ENCODE measurements at places on chromosomes 2 and 18.

GRCh38 chr2:196849895-196850294 is 40.7 kb upstream of the C2orf66 start:
- DNase-seq = peak; percentile 14

- DNase-seq = no peak
Observed at GRCh38 chr2:4483050-4483449, 779.7 kb downstream of the DCDC2C start.

- no peak for DNase-seq
Observed at GRCh38 chr18:34773961-34774766, 64.1 kb downstream of the DTNA start.

DNA sequence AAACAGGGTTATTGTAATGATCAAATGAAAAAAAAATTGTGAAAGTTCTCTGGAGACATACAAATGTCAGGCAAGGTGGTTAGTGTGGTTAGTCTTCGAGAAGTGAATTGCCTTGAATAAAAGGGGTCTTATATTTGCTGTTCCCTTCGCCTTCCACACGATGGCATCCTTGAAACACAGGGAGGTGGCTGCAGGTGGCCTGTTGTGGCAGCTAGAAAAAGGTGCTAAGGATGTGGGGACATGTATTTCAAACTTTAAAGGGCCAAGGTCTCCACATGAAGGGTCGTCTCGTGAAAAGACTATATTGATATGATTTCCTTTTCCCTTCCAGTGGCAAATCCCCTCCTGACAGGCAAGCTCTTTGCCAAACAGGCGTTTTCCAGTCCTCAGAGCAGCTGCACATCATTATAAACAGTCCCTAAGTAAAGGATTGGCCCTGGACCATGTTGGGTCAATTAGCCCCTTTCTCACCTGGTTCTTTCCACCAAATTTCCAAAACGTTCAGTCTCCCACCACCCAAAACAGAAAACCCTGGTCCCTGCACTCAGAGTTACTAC is 68.5 kb downstream of the COPS8 start:
- DNase-seq = peak; percentile 50

DNA sequence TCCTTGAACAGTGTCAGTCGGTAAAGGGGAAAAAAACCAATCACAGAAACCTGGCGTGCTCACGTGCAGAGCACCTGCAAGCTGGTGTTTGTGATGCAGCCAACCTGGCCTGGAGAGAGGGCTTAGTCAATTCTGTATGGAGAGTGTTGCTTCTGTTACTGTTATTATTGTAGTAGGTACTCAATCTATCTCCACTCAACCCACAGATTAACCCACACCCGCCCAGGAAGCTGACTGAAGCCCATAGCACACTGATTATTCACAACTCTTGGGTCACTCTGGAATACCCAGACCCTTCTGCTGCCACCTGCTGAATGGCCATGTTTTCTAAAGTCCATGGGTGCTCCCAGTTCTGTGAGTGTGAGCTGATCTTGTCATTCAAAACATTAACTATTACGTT is 53.9 kb downstream of the TNFRSF11A start:
- no peak for DNase-seq

- no peak for DNase-seq
Observed at GRCh38 chr2:150878356-150878755, 383.3 kb downstream of the RBM43 start.

DNA sequence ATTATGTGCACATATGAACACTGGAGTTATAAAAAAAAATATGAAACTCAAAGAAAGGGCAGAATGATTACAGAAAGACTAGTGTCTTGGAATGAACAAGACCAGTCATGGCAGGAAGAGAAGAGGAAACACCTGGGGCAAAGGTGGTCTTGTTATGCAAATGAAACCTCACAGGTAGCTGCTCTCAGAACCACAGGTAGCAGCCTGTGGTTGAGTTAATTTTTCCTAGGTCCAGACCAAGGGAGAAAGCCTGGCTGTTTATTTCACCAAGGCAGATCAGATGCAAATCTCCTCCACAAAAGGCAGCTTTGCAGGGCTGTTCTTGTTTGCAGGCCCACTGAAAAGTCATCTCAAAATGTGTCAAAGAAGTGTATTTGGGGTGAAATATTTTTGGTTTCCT is 785.8 kb downstream of the RNF144A start:
- peak; percentile 66 for DNase-seq

DNA sequence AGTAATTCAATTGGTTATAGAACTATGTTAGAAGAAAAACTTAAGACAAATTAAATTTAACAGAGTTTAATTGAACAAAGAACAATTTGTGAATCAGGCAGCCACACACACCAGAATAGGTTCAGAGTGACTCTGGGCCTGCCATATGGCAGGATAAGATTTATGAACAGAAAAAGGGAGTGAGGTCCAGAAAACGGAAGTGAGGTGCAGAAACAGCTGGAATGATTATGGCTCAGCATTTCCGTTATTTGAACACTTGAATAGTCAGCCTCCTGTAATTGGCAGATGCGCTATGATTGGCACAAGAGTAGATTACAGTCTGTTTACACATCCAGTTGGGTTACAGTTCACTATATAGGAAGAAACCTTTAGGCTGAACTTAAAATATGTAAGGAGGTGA is 99.0 kb downstream of the MBD2 start:
- no peak for DNase-seq

DNA sequence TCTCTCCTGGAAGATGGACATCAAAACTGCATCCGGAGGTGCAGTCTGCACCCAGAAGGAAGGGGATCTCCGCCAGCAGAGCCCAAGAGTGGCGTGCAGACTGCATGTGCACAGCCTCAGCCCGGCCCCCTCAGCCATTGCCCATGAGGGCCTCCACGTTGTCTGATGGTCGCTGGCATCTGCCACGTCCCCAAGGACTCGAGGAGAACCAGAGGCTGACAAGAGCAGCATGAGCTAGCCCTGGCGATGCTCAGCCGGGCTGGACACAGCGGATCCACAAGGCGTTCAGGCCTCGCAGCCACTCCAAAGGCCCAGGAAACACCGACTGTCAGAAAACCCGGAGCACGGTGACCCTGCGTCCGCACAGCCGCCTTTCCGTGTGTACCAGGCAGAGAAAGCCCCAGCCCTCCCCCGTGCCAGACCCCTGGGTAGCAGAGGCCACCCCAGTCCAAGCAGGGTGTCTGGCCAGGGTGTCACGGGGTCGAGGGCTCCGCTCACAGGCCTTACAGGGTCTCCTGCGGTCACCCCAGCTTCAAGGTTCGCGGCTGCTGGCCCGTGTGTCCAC is 48.3 kb downstream of the SLC66A2 start:
- DNase-seq = no peak

GRCh38 chr18:76996429-76996828 is 136.2 kb downstream of the MBP start:
- no peak for DNase-seq

DNA sequence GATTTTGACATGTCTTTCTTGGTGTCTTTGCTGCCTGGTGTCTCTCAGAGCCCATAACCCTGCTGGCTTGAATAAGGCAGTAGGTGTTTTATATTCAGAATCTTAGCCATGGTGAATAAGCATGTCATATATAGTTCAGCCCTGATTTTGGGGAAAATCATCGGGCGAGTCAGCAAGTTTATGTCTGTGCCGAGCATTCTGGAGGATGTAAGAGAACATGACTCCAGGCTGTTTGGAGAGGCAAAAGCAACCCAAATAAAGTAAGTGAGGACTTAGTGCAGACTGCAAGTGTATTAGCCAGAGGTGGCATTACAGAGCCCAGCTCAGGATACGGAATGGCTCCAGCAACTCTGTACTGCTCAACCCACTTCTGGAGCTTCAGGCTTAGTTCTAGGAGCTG is 50.3 kb downstream of the TCF7L1 start:
- DNase-seq = no peak

- no peak for DNase-seq
Observed at GRCh38 chr2:1268034-1268433, 145.2 kb upstream of the TPO start.

GRCh38 chr18:61882296-61883004 is 10.4 kb downstream of the RNF152 start:
- peak; percentile 25 for DNase-seq

DNA sequence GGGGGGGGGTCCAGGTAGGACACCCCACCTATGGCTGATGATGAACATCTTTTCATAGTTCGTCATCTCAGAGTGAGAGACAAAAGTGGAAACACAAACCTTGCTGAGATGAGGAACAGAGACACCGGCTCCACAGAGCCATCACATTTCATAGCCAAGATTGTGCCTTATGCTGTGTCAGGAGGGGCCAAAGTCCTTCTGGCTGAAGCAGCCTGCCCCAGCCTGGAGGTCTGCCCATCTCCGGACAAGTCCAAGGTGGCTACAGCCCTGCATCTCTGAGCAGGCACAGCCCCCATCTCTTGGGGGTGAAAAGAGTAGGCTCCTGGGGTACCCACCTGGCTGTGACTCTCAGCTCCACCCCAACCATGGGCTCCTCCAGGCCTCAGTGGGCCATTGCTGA is 70.3 kb downstream of the ZBTB7C start:
- no peak for DNase-seq

DNA sequence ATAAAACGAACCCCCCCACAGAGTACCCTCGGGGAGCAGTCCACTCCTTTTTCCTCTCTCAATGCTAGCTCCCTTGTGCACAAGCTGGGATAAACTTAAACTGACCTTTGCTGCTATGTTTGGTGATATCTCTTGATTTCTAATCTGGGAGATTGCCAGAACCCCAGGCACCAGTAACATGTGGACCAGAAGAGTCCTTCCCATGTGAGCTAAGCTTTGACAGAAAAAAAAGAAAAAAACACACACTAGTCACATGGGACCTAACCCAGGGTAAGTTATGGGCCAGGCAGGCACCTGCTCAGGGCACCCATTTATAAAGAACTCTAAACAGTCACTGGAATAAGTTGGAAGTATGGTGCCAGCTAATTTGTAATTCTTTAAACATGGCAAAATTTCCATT is 242.6 kb downstream of the EN1 start:
- DNase-seq = no peak

DNA sequence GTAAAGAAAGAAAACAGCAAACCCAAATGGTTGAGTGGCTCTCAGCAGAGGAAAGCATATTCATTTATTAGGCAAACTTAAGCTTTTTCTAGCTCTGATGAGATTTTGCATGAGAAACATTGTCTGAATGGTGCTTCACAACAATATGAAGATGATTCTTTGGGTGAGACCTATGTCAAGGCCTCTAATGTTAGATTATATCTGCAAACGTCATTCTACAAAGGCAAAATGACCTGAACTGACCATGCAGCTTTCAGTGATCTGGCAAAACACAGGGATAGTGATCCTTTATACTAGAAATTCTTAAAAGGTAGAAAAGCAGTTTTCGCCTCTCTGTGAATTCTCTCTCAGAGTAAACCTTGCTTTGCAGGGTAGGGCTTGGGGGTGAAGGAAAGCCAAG is 11.7 kb downstream of the RHBDD1 start:
- no peak for DNase-seq

DNA sequence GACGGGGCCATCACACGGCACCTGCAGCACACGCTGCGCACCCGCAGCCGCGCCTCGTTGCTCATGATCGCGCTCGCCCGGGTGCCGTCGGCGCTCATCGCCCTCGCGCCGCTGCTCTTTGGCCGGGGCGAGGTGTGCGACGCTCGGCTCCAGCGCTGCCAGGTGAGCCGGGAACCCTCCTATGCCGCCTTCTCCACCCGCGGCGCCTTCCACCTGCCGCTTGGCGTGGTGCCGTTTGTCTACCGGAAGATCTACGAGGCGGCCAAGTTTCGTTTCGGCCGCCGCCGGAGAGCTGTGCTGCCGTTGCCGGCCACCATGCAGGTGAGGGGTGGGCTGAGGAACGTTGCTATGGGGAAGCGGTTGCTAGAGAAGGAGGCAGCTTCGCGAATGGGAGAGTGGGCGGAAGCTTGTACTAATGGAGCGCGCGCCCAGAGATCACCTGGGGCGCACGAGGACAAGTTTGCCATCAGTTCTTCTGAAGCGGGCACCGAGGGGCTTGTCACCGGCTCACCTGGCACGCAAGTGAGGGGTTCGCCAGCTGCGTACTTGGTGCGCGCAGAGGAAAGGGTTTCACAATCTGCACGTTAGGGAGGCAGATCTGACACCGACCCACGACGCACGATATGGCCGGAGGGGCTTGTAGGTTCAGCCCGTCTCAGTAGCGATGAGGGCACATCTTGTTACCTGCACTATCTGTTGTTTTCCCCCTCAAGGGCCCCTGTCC is 45.6 kb downstream of the DDX18 start:
- DNase-seq = peak; percentile 26

- no peak for DNase-seq
Observed at GRCh38 chr2:133213651-133214050, 354.6 kb downstream of the NCKAP5 start.

GRCh38 chr18:73462092-73462491 is 594.3 kb upstream of the NETO1 start:
- no peak for DNase-seq

GRCh38 chr2:145740302-145740701 is 1220.4 kb upstream of the ZEB2 start:
- DNase-seq = no peak

GRCh38 chr2:230412371-230412711 is 3.7 kb upstream of the SP100 start:
- no peak for DNase-seq

DNA sequence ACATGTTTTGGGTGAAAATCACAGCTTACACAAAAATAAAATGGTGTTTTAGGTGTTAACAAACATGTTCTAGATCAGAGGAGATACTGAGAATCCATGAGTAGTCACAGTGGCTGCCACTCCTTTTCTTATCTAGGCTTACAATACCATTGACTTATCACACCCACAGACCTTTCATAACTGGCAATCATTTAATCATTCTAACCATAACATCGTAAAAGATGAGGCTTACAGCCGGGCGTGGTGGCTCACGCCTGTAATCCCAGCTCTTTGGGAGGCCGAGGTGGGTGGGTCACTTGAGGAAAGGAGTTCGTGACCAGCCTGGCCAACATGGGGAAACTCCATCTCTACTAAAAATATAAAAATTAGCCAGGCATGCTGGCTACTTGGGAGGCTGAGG is 18.8 kb upstream of the SERPINB5 start:
- no peak for DNase-seq

GRCh38 chr2:218028562-218029348 is 26.0 kb upstream of the TNS1 start:
- DNase-seq = no peak

GRCh38 chr2:234977228-234977679 is 25.4 kb downstream of the SH3BP4 start:
- DNase-seq = no peak

- DNase-seq = no peak
Observed at GRCh38 chr18:13568443-13569392, 157.6 kb downstream of the FAM210A start.

GRCh38 chr2:196956069-196956468 is 29.6 kb upstream of the PGAP1 start:
- DNase-seq = no peak

DNA sequence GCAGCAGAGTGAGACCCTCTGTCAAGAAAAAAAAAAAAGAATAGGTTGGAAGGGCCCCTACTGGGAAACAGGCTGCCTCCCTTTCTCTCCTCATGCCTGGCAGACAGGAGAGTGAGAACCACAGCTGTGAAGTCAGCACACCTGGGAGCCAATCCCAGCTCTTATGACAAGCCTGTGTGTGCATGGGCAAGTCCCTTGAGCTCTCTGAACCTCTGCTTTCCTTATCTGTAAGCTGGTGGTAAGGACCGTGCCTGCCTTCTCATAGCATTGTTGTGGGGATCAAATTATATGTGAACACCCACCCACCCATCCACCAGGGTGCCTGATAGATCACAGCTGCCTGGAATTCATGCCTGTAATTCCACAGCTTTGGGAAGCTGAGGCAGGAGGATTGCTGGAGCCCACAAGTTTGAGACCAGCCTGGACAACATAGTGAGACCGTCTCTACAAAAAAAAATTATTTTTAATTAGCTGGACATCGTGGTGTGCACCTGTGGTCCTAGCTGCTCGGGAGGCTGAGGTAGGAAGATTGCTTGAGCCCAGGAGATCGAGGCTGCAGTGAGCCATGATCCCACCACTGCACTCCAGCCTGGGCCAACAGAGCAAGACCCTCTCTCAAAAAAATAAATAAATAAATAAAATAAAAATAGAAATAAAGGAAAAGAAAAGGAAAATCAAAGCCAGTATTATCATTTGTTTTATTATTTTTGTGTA is 66.9 kb upstream of the MCFD2 start:
- no peak for DNase-seq
